Mesothelial cell of epicardium (in vitro differentiated cells): ENCODE measurements at places on chromosomes 6 and 20. TPM values are rescaled to one million over a fixed set of nuclear protein-coding genes. Genes with fewer than 3 reads are reported as not detected.

DNA sequence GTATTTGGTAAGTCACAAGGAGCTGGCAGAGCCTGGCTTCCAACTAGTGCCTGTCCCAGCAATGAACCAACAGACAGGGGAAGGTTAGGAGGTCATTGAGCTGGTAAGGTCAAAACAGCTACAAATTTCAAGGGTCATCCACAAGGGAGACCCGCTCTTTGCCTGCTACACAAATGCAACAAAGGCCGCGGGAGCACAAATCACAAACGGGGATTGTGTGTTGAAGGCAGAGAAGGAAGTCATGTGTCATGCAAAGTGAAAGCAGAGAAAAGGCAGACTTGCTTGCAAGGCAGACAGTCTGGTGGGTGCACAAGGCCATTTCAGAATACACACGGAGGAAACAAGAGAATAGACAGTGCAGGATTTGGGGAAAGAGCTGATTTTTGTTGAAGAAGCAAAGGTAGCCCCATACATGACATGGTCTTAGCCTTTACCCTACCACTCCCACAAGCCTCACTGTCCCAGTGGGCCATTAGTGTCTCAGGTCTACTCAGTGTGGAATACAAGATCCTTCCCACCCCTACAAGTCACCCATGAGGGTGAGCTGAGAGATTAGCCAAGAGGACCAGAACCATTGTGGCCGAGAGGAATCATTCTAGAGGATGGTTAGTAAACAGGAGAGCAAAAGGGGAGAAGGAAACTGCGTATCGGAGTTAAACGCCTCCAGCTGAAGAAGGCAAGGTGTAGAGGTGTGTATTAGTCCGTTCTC, 18.1 kb upstream of the SAMHD1 start:
- DNase-seq = no peak

- no peak for DNase-seq
Observed at GRCh38 chr6:35037664-35038038, 103.5 kb downstream of the TCP11 start.

- DNase-seq = no peak
Observed at GRCh38 chr6:35031611-35032529, 109.3 kb downstream of the TCP11 start.

DNA sequence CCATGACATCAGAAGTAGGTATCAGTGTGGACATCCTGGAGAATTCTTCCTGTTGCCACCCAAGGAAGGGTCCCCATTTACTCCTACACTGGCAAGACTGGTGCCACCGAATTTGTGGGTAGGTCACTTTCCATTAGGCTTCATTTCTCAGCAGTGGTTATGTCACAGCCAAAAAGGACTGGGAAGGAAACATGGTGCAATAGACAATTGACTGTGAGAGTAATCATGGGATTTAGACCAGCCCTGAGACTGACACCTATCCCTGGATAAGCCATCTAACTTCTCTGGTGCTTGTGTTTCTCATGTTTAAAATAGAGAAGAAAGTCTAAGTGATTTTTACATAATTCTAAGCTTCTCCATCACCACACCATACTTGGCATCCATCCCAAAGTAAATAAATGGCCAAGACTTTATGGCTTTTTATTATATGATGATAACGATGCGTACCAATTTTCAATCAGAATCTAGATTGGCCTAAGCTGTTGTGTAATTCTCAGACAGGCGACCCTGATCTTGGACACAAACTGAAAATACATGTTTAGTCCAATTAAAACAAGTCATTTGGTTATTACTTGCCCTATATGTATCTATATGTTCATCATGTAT, 10.2 kb downstream of the SMPDL3A start:
- DNase-seq = no peak

- DNase-seq = no peak
Observed at GRCh38 chr6:160781298-160781697, 79.3 kb downstream of the PLG start.

DNA sequence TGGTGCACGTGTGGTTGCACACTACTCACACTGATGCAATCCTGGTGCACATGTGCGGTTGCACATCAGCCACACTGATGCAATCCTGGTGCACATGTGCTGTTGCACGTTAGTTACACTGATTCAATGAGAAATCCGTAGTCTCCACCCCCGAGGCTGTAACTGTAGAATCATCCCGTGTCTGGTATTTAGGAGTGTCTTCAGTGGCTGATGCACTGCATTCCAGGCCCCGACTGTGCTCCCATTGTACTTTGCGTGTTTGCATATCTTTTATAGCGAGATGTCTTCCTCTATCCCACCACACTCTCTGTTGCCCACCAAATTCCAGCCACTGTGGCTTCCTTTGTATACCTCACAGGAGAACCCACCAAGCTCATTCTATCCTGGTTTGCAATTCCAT, 87.8 kb upstream of the MTHFD1L start:
- no peak for DNase-seq

GRCh38 chr6:108585921-108586536, 25.3 kb downstream of the FOXO3 start:
- DNase-seq = no peak

- peak; percentile 37 for DNase-seq
Observed at GRCh38 chr6:34391786-34392496, 528 bp downstream of the NUDT3 start.

GRCh38 chr6:113994934-113995342, 24.0 kb upstream of the HDAC2 start:
- no peak for DNase-seq

GRCh38 chr20:50415516-50416268, 94.5 kb upstream of the PTPN1 start:
- DNase-seq = no peak

GRCh38 chr6:151004383-151005024, 139.0 kb downstream of the MTHFD1L start:
- no peak for DNase-seq

DNA sequence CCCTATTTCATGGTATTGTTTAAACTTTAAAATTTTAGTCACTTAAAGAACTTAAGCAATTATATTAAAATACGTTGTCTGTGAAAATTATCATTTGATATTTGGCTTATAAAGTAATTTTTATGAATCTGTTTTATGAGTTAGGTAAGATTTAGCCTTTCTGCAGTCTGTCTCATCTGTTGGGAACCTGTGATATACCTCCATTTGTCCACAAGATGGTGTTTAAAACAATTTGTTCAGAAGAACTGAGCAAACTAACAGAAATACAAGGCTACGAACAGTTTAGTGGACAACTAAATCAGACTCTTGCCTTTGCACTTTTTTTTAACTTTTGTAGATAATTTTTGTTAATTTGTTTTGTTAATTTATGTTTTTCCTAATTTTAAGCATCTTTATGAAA, 92.4 kb downstream of the COL9A1 start:
- DNase-seq = no peak

- DNase-seq = no peak
Observed at GRCh38 chr20:47019121-47019824, 124.6 kb downstream of the EYA2 start.

GRCh38 chr20:43564993-43565757, 6.3 kb downstream of the SGK2 start:
- DNase-seq = no peak

DNA sequence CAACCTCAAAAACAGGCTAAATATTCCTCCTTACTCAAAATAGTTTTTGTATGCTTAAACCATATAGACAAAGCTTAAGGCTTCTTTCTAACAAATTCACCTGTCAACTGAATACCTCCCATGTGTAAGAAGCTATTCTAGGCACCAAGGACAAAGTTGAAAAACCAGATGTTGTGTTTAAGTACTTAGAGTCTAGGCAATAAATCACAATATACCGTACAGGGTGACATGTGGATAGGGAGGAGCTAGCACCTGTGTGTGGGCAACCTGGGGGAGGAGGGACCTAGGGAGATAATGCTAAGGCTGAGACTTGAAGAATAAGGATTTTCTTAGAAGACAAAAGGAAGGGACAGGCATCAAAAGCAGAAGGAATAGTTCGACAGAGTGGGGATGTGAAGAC, 123.5 kb downstream of the LMBRD1 start:
- DNase-seq = no peak

DNA sequence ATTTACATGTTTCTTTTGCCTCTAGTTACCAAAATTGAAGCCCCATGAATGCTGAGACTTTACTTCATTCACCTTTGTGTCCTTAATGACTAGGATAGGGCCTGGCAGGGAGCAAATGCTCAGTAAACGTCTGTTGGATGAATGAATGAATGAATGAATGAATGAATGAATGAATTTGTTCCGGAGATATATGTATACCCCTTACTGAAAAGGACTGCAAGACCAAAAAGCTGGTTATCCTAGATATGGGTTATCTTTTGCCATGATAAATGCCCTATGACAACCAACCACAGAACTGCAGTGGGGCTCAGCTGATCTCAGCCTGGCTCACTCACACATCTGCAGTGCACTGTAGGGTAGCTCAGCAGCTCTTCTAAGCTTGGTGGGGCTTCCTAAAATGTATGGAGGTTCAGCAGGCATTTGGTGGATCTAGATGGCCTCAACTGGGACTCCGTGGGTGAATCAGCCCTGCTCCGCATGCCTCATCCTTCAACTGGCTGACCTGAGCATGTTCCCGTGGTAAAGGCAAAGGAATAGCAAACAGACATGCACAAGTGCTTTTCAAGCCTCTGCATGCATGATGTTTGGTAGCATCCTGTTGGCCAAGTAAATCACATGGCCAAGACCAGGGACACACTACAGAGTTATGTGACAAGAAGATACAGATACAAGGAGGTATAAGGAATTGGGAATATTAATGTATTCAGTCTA, 378.7 kb upstream of the SOX4 start:
- no peak for DNase-seq

DNA sequence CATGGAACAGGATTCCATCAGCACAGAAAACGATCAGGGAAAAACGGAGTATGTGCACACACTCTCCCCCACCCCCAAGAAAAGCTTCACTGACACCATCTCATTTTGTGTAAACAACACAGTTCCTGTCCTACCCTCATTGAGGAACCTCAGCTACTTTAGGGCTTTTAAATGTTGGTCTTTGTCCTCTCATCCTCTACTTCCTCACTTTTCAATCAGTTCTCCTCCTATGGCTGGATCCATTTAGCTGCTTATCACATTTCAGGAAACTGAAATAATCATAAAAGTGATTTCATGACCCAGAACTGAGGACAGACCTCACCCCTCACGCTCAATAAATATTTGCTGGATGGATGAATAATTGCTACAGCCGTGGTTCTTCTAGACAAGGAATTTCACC, 33.1 kb upstream of the PNRC1 start:
- DNase-seq = no peak

DNA sequence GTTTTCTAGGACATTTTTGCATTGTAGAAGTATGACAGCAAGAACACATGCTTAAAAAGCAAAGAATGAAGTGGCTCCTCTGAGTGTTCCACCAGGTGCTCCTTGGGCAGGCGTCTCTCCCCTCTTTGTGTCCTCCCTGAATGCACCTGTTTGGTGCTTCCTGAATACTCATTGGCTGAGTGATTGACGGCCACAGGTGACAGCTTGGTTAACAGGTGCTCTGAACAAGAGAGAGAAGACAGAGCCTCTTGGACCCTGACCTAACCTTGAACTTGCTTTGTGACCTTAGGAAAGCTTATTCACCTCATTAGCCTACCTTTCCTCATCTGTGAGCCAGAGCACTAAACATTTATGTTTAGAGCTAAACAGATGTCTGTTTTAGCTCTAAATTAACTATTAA, 93.7 kb downstream of the TULP4 start:
- DNase-seq = no peak

- DNase-seq = no peak
Observed at GRCh38 chr6:47168180-47168579, 126.0 kb upstream of the ADGRF1 start.

DNA sequence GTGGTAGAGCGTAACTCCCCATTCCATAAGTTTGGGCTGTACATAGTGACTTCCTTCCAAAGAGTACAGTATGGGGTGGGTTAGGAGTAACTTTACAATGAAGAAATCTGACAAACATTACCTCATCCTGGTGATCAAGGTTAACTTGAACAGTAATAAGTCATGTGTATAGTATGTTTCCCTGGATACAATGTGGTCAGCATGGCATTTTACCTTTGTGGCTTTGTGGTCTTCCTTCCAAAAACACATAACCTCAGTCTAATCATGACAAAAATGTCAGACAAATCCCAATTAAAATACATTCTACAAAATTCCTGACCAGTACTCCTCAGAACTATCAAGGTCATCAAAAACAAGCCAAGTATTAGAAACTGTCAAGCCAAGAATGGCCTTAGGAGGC, 225.1 kb downstream of the UBE3D start:
- no peak for DNase-seq

- no peak for DNase-seq
Observed at GRCh38 chr6:51463321-51463720, 624.1 kb downstream of the PKHD1 start.

DNA sequence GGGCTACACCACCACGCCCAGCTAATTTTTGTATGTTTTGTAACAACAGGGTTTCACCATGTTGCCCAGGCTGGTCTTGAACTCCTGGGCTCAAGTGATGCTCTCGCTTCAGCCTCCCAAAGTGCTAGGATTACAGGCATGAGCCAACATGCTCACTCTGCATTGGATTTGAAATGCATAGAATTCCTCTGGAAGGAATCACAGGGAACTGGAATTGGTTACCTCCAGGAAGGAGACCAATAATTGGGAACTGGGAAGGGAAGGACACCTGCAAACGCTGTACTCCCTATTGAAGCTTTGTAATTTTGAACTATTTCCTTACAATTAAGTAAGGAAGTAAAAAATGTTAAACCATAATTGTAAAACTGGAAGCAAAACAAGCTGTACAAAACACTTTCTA, 12.3 kb upstream of the TP53INP2 start:
- no peak for DNase-seq

GRCh38 chr6:143123941-143124340, 63.3 kb downstream of the AIG1 start:
- no peak for DNase-seq

- DNase-seq = no peak
Observed at GRCh38 chr6:130063806-130064205, 45.4 kb downstream of the L3MBTL3 start.

DNA sequence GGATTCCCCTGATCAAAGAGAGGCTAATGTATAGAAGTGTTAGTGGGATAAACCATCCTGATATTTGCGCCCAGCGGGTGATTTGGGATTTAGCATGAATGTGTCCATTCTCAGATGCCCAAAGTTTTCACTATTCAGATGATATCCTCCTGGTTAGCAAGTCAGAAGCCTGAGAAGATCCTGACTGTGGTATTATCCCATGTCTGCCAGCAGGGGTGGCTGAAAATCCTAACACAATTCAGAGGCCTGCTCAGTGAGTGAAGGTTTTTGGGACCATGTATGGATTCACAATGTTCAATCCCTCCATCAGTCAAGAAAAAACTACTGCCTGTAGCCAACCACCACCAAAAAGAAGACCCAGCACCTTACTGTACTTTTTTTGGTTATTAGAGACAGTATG, 34.1 kb upstream of the SPACA1 start:
- no peak for DNase-seq

GRCh38 chr6:151753581-151753980, 53.9 kb upstream of the ESR1 start:
- DNase-seq = no peak

Gene UNC93A
- not detected in 3 replicates for total RNA-seq

Gene TRIM10
- not detected in 3 replicates for total RNA-seq

Gene SPATS1
- total RNA-seq = not detected in 3 replicates

Gene RAD21L1
- not detected in 3 replicates for total RNA-seq

Gene HLA-DQB1
- total RNA-seq = 9.0 to 9.8 TPM (median 9.7 TPM) in 3 replicates

Gene HAO1
- total RNA-seq = not detected in 3 replicates

Gene RGS17
- 1.1 to 1.3 TPM (median 1.2 TPM) in 3 replicates for total RNA-seq

Gene DEF6
- total RNA-seq = 9.3 to 11.3 TPM (median 9.7 TPM) in 3 replicates

Gene OTOR
- not detected in 3 replicates for total RNA-seq

Gene MYCT1
- 1.6 to 2.3 TPM (median 2.0 TPM) in 3 replicates for total RNA-seq

Gene COL11A2
- 12.6 to 14.4 TPM (median 14.2 TPM) in 3 replicates for total RNA-seq

Gene RHAG
- not detected in 3 replicates for total RNA-seq

Gene ACTL10
- total RNA-seq = 0.63 to 0.86 TPM (median 0.66 TPM) in 3 replicates

Gene FILIP1
- total RNA-seq = 9.7 to 11.3 TPM (median 10.4 TPM) in 3 replicates

Gene CTAGE9
- 0.16 TPM in 1 of 3 replicates, not detected in the others for total RNA-seq

Gene SLC22A16
- total RNA-seq = not detected in 3 replicates
